ENCODE measurements at places on chromosomes 12 and 14.
A peak's percentile ranks its signal among the peaks of the same experiment; 100 is the strongest.

DNA sequence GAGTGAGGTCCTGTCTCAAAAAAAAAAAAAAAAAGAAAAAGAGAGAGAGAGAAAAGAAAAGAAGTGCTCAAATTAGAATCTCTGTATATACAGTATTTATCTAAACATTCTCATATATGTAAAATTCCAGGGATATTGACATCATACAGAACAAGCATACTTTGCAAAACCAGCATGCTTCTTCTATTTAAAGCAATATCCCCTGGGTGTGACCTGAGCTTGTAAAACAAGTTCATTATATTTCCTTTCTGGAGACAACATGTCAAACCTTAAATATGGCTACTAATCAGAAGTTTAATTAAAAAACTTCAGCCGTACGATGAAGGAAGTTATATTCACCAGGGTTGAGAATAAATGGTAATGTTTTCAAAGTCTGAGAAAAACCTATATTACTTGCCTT, 175.8 kb upstream of the HMGA2 start:
- no peak for DNase-seq

DNA sequence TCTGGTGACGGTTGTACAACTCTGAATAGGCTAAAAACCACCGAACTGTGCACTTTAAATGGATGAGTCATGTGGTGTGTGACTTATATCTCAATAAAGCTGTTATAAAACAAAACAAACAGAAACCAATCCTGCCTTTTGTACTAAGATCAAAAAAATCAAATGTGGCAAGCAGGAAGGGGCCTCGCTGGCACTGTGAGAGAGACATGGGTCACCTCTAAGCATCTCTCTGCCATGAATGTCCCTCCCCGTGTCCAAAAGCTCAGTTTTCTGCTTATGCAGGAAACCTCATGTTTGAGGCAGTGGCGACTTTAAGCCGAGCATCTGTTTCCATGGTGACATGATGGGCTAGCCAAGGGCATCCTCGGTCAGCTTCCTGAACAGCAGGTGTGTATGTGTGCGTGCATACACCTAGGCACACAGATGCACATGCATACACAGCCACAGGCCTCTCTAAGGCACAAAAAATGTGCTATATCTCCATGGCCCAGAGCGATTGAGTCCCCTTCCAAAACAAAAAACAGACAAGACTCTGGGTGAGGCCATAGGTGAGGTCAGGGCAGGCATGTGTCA, 44.4 kb downstream of the ARL6IP4 start:
- no peak for DNase-seq

- no peak for DNase-seq
Observed at GRCh38 chr14:104603711-104604401, 716 bp downstream of the TMEM179 start.

DNA sequence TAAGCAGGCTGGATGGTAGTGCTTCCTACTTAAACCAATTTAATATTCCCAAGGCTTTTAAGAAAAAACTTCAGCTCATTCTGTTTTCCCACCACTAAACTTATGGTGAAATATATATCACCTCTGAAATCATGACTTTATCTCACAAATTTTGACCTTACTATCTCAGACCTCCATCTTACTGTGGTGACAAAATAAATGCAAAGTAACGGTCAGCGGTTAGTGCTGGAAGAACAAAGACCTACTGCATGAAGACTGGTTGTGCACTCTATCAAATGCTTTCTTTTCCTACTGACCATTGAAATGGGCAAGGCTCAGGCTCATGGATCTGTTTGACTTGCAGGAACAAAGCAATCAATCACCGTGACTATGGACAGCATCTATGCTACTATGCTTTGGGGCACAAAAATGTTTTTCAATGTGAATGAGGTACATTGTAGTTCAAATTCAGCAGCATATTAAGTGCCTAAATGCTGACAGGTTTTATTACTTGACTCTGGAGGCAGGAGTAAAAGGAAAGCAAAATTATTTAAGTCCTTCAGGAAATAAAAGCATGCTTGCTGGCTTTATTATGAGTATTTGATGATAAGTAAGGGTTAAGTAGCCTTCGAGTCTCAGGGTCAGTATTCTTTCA, 43.1 kb upstream of the GTF2A1 start:
- no peak for DNase-seq

DNA sequence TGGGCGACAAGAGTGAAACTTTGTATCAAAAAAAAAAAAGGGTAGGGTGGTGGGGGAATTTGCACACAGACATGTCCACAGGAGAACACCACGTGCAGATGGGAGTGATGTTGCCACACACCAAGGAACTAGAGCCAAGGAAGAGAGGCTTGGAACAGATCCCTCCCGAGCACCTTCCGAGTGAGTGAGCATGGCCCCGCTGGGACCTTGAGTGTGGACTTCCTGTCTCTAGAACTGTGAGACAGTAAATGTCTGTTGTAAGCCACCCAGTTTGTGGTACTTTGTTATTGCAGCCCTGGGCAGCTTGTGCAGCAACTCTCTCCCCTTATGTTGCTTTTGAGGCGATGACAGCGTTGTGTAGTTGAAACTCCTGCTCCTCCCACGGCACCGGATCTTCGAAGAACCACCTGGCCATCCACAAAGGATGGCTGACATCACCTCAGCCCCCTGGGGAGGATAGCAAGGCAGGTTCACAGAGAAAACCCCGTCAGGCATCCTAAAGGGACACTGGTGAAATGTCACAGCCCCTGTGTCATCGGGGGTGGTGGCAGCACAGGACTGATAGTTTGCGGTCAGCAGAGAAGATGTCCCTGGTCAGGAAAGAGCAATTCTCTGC, 54.7 kb upstream of the PLEKHG3 start:
- no peak for DNase-seq

DNA sequence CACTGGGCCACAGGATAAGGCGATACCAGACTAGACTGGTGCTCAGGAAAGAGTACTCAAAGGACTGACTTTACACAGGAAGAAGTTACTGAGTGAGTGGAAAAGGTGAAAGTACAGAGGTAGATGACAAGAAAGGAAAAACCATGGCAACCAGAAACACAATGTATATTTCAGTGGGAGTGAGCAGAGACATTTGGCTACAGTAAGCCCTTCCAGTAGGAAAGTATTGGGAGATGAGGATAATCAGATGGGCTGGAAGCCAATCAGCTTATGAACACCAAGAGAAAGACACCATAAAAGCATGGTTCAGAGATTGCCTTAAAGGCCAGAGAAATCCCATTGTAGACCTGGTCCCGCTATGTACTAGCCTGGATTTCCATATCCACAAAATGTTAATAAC, 51.6 kb downstream of the TMTC1 start:
- DNase-seq: no peak

- no peak for DNase-seq
Observed at GRCh38 chr14:67515386-67516079, 17.6 kb upstream of the PLEKHH1 start.

DNA sequence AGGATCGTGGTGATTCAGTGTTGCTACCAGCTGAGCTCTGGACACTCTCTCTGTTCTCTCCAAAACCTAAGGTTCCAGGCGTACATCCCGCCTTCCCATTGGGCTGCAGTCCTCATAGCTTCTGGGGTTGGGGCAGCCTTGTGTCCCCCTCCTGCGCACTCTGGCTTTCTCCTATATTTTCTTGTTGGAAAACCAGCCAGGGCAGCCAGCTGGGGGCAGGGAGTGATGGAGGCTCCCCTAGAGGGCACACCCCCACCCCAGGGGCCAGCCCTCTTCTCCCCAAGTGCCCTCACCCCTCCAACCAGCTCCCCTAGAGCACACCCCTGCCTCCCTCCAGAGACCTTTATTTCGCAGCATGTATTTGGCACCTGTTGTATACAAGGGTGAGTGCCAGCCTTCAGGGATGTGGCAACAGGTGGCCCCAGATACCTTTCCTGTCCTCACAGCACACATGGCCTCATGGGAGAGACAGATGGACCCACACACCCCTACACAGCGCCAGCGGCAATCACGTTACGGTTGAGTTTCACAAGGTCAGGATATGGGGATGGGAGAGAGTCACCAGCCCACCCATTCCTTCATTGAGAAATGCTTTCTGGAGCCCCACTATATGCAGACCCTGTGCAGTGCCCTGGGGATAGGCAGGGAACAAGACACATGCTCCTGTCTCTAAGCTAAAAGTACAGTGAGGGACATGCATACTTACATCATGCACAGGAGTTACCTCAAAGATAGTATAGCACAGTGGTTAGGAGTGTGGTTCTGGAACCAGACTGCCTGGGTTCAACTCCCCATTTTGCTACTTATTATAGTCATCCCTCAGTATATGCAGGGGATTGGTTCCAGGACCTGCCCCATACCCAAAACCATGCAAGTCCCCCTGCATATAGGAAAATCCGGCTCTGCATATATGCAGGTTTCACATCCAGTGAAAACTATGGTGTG, 141.1 kb downstream of the PHETA1 start:
- no peak for DNase-seq

- no peak for DNase-seq
Observed at GRCh38 chr12:1914114-1914911, 4.1 kb downstream of the CACNA2D4 start.

DNA sequence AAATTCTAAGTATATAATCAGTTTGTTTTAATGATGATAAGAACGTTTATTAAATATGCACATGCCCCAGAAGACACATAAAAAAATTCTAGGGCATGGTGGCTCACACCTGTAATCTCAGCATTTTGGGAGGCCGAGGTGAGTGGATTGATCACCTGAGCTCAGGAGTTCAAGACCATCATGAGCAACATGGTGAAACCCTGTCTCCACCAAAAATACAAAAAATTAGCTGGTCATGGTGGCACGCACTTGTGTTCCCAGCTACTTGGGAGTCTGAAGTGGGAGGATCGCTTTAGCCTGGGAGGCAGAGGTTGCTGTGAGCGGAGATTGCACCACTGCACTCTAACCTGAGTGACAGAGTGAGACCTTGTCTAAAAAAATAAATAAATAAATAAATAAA, 4.0 kb downstream of the CD69 start:
- DNase-seq: no peak

DNA sequence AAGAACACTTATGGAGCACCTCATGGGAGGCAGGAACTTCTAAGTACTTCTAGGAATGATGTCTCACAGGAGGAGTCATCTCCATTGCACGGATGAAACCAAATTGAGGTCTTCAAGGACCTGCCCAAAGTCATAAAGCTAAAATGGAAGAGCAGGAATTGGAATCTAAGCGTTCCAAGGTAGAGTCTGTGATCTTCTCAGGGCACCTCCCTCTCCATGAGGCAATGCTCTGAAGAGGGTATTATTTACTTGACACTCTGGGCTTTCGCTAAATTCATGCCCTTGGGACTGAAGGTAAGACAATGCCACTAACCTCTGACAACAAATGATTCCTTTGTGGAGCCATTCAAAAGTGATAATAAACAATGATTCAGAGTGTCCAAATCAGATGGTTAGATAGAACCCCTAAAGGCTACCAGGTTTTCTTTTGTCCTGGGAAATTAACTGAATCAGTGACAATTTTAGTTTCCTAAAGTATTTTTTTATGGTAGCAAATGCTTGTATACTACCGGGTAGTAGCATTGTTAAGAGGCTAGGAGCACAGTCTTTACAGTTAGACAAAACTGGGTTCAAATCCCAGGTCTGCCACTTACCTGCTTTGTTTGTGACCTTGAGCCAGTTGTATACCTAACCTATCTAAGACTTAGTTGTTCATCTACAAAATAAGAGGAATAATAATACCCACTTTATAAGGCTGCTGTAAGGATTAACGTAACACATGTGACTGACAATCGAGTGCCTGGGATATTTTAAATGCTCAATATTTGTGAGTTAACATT, 12.3 kb downstream of the HMGA2 start:
- no peak for DNase-seq

GRCh38 chr12:31318657-31319269, 7.2 kb downstream of the SINHCAF start:
- DNase-seq: no peak

GRCh38 chr12:19544353-19544752, 105.1 kb downstream of the AEBP2 start:
- DNase-seq: no peak

DNA sequence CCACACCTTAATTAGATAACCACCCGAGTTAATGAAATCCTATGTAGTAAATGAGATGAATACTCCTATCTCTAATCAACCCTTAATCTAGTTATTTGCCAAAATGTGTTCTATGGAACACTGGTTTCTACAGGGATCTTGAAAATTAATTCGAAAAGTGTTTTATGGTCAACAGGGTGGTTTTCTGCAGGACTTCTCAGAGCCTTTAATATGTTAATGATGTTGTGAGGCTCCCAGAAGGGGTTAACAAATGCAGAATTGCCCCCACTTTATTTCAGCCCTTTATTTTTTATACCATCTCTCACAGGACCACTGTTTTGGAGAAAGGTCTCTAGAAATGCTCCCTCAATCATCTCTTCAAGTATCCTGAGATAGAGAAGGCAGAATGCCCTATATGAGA, 153.1 kb upstream of the RPH3A start:
- DNase-seq: no peak

DNA sequence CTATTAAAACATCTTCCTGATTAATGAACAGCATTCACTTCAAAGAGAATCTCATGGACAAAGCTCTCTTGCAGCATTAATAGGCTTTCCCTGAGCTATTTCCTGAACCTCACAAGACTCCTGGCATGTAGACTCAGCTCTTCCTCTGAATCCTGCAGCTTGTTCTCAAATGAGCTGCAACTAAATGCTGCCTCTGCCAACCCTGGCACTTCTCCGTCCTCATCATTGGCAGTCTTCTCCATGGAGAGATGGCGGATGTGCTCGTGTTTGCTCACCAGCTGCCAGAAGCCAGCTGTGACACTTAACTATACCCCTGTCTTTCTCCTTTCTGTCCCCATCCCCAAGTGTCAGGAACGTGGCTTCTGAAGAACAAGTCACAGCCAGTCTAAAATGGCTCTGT, 232.1 kb downstream of the FOXN3 start:
- no peak for DNase-seq

DNA sequence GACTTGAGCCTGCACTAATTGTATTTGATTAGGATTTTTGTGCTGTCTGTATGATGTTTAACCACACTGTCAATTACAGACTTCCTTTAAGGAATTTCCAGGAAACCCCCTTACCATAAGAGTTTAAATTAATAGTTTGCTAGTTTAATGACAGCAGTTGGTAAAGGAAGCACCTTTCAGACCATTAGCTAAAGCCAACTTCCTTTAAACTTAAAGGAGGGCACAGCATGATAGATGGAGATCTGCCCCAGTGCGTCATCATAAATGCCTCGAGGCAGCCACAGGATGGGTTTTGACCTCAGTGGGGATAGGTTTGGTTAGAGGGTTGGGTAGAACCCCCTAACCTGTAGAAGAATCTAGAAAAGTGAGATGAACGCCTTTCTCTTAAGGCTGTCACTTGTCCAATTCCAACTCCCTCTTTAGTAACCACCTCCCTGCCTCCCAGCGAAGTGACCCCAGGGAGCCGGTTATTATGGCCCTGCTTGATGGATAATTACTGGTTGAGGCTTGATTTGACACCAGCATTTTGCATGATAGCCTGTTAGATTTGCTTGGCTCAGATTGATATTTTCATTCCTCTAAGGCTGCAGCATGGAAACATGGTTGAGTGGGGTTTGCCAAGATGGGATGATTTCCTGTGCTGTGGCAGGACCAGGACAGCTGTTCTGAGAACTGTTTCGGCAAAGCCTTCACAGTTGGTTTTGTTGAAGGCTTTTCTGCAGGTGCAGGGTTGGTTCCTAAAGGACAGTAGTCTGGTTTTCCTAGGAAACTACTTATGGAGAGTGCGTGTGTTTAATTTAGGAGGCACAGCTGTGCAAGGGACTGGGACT, 62.7 kb downstream of the CHST11 start:
- DNase-seq: no peak

- no peak for DNase-seq
Observed at GRCh38 chr12:21026302-21026701, 104.7 kb upstream of the SLCO1B1 start.

- DNase-seq: peak; percentile 47
Observed at GRCh38 chr12:3130057-3130830, 53.1 kb downstream of the TSPAN9 start.
